Activated CD4-positive, alpha-beta memory T cell treated with anti-CD3 and anti-CD28 coated beads, Interleukin-2, amount 10 ng/mL, durations not matched to agents 7 days and 5 days (primary cell): ENCODE measurements at places on chromosomes 7 and 10. TPM values are rescaled to one million over a fixed set of nuclear protein-coding genes. Genes with fewer than 3 reads are reported as not detected.

EEF1AKMT2 gene
- total RNA-seq: 32.5 TPM

EMX2 gene
- not detected for total RNA-seq

HDAC9 gene
- 0.65 TPM for total RNA-seq

CCNY gene
- 49.3 TPM for total RNA-seq

- peak; percentile 73 for DNase-seq
These were observed 534 bp downstream of the UBE3C start for GRCh38 chr7:157139111-157139809.

GRCh38 chr10:71881647-71882355 lies 30.8 kb upstream of the PSAP start:
- DNase-seq: no peak

- DNase-seq: no peak
These were observed 14.3 kb upstream of the ZMIZ1 start for GRCh38 chr10:79054203-79055099.

DNA sequence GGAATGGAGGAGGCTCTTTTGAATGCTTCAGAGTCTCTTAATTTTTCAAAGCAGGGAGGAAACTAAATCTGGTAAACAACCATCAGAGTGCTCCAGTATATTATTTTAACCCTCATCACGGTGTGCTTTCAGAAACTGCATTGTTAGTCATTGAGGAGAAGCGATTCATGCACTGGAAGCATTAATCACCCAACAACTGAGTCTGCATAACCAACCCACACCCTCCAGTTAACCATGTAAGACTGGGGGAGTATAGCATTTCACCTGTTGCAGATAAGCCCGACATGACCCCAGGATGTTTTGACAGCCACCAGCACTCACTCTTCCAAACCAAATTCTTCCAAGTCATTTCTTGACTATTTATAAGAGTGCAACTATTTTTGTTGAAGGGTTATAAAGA lies 257.6 kb downstream of the GATA3 start:
- DNase-seq: no peak

GRCh38 chr7:155728116-155728515 lies 83.7 kb downstream of the RBM33 start:
- DNase-seq: no peak
